Stimulated activated CD4-positive, alpha-beta T cell treated with anti-CD3 and anti-CD28 coated beads, TNF-alpha, amount 100 ng/mL, for 4 hours (primary cell): ENCODE measurements at places on chromosomes 12 and 14.

DNA sequence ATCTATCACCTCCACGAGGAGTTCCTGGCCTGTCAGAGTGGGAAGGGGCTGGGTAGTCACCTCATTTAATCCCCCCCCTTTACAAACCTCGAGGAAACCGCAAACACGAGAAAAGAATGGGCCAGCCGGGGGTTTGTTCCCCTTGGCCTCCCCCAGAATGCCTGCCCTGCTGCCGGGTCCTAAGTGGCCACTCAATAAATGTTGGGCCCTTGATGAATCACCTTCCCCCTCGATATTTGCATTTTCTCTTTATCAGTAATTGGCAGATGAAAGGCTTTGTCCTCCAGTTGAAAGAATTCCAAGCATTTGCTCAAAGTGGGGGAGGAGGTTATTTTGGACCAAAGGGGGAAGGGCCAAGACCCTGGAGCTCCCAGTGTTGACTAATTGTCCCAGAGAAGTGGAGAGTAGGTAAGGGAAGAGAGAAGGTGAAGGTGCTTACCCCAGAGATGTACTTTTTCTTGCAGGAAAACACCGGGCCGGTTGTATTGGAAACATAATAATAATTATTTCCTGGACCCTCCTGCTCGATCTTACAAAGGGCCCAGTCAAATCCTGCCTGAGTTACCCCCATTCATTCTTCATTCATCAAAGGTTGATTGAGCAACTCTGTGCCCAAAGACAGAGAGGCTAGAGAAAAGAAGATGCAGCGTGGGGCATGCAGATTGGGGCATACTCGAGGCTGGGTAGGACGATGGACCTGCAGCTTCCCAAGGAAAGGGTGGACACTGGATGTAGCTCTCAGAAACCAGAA, 1.9 kb upstream of the KDM2B start:
- DNase-seq = no peak

- DNase-seq = no peak
These were observed 28.5 kb downstream of the PAH start for GRCh38 chr12:102888511-102888910.

GRCh38 chr12:66156654-66157053, 13.1 kb downstream of the TMBIM4 start:
- no peak for DNase-seq

- DNase-seq = no peak
These were observed 753 bp downstream of the ACRBP start for GRCh38 chr12:6646276-6647082.

GRCh38 chr12:117213295-117213808, 23.1 kb upstream of the FBXO21 start:
- no peak for DNase-seq

DNA sequence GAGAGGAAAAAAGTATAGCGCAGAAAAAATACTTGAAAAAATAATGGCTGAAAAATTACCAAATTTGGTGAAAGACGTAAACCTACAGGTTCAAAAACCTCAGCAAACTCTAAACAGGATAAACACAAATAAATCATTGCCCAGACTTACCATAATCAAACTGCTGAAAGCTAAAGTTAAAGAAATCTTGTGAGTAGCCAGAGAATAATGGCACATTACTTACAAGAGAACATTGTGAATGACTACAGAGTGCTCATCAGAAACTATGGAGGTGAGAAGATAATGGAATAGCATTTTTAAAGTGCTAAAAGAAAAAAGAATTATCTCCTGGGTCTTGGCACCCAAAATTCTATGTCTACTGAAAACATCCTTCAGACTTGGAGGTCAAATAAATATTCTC, 36.0 kb downstream of the ATF1 start:
- no peak for DNase-seq

GRCh38 chr12:26830363-26830762, 2.6 kb downstream of the ITPR2 start:
- no peak for DNase-seq

DNA sequence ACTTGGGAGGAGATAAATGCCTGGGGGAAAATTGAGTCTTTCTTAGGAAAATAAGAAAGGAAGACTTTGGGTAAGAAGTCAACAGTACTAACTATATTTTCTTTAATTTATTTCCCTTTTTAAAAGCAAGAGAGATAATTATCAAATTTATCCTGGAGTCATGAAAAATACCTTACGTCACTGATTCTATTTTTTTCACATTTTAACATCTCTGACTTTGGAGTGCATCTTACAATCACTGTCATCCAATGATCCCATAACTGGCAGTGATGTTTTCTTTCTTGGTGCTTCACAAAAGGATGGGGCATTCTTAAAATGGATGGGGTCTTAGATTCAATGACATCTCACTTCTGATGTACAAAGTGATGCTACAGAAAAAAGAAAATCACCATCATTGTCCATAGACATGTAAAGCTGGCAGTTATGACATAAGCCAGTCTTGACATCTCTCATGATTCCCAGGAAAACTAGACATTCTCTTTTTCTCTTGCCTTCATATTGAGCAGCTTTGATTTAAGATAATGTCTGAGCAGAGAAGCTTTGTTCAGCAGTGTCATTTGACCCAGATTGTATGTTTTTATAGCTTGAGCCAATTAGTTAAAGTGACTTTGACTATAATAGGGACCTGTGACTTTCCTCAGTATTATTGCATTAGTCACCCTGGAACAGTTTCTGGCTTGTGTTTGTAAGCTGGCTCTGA, 236.2 kb downstream of the EGLN3 start:
- no peak for DNase-seq

DNA sequence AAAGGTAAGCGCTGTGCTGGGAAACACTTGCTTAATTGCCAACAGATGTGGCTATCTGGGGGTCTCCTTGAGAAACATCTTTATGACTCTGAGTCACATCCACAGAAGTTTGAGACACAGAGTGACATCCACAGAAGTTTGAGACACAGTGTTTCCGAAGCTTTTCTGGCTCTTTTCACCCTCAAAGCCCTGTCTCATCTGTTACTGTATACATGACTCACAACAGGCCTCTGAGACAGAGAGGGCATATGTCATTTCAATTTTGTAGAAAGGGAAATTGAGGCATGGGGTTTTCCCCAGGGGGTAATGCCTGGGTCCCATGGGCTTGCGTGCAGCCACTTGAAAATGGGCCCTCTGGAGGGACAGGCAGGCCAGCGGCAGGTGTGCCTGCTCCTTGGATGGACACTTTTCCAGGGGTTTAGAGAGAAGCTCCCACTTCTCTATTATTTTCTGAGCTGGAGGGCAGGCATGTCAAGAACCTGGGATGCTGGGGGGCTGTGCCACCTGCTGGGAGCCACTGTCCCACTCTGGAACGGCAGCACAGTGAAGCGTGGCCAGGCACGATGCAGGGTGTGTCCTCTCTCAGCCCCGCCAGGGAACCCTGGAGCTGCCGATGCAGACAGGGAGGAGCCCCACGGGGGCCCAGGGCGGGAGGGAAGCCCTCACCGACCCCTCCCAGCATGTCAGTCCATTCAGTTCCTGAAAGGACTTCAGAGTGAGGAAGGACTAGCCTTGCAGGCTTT, 111.3 kb upstream of the FKBP4 start:
- DNase-seq = no peak

DNA sequence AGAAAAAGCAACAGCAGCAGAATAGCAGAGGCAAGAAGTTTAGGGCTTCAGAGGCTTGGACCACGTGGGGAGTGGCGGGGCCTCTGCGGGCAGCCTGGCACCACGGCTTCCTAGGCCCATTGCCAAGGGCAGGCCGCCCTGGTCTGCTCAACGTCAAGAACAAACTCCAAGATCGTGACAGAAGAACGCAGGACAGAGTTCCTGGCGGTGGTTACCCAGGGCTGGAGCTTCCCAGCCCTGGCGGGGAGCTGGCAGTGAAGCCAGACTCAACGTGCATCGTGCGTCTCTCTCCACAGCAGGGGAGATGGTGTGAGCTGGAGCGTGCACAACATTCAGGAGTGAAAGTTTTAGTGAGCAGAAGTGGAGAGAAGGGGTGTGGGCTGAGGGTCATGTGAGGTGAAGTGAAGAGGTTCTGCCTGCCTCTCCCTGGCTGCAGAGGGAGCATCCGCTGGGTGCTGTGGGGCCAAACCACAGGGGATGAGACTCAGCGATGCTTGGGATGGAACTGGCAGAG, 13.9 kb upstream of the CACNA2D4 start:
- no peak for DNase-seq

DNA sequence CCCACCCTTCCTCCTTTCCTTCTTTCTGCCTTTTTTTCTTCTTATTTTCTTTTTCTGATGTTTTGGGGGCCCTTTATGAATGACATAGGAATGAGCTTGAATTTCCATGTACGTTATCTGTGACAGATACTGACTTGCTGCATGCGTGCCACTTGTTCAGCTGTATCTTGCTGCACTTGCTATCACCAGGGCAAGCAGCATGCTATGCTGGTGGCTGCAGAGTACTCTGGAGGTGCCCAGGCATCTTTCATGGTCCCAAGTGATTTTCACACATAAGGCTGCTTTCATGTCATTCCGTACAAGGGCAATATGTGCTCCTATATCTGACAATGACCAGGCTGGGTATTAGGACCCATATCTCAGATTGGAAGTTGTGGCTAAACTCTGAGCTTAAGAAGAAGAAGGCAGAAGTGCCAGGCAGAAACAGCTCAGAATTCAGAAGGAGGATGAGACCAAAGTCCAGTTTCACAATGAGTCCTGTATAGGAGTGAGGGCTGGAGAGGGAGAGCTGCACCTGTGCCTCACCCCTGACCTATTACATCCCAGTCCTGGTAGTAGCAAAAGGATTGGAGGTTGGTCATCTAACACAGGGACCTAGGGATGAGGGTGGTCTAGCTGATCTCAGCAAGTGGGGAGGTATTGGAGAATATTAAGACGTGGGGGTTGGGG, 299.0 kb upstream of the DDHD1 start:
- no peak for DNase-seq

GRCh38 chr12:54222609-54223008, 33.8 kb upstream of the SMUG1 start:
- no peak for DNase-seq

DNA sequence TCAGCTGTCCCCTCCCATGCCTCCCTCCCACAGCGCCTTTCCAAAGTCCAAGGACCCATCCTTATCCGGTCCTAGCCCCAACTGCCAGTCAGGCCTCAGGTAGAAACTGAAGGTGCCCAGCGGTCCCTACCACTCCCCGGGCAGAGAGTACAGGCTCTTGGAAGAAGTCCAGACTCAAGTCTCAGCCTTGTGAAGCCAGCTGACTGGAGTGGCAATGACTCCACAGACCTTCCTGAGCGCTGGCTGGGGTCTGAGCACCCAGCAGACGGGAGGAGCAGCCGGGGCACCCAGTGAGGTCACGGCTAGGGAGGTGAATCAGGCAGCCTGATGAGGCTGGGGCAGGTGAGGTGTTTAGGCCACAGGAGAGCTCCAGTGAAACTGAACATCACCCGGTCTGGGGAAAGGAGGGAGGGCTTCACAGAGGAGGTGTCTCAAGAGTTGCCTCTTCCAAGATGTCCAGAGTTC, 60.0 kb downstream of the ITPK1 start:
- no peak for DNase-seq

DNA sequence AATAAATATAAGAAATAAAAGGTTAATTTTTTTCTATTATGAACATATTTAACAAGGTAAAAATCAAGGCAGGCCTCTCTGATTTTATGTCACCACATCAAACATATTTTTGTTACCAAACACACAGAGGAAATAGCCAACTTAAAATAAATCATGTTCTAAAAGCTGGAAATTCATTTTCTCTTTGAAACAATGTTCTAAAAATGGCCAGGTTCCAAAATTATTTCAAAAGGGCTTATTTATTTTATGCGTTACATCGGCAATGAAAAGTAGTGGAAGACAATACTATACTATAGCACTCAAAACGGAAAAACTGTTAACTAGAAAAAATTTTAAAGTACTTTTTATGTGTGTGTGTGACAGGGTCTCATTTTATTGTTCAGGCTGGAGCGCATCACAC, 24.0 kb upstream of the RASSF8 start:
- DNase-seq = no peak

DNA sequence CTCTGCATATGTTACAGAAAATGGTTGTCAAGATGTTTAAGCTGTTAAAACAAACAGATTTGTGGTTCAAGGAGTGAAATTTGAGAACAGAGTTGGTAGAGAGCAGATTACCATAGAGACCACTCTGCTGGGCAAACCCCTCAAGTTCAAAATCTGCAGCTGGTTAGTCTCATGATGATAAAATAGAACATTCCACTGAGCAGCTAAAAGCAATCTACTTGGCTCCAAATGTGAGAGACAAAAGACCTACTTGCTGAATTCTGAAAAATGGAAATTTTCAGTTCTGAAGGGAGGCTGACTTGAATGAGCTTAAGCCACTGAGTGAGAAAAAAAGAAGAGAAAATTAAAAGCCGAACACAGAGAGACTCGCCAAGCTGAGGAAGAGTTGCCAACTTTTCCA, 519.3 kb downstream of the NOVA1 start:
- no peak for DNase-seq

- no peak for DNase-seq
These were observed 20.9 kb downstream of the RASSF3 start for GRCh38 chr12:64631197-64631596.

- no peak for DNase-seq
These were observed 18.5 kb upstream of the MAP1LC3B2 start for GRCh38 chr12:116540622-116541152.

GRCh38 chr12:129971721-129972120, 67.9 kb upstream of the TMEM132D start:
- DNase-seq = no peak

DNA sequence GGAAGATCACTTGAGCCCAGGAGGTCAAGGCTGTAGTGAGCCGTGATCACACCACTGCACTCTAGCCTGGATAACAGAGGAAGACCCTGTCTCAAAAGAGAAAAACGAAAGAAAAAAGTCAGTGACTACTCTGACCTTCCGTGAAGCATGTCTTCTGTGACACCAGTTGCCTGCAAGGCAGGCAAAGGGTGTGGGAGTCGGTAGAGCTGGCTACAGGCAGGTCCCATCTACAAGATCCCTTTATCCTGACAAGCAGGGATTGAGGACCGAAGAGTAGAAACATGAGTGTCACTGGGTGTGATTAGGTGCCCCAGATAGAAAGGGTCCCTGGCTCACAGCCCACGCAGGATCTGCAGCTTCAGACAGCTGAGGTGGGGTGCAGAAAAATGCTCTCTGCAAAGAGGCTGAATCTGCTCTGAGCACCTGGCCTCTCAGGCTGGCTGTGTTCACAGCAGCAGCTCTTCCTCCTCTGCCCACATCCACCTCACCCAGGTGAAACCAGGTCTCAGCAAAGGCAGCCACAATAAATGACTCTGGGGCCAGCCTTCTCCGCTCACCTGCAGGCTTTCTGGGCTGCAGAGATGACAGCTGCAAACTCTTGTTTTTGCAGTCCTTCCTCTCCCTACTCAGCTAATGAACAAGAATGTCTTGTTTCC, 28.6 kb upstream of the HSP90B1 start:
- no peak for DNase-seq

DNA sequence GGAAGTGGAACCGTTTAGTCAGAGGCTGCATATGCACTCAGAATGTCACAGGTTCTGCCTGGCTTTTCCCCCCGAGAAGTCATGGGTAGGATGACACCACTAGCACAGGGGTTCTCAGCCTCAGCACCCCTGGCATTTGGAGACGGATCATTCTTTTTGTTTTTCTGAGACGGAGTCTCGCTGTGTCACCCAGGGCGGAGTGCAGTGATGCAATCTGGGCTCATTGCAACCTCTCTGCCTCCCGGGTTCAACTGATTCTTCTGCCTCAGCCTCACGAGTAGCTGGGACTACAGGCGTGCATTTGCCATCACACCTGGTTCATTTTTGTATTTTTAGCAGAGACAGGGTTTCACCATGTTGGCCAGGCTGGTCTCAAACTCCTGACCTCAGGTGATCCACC, 28.1 kb downstream of the BCL7A start:
- DNase-seq = no peak
